A549 treated with CORT108297 at 1 μM for 4 hours (cell line): ENCODE measurements at places on chromosomes 1 and 21. TPM values are rescaled to one million over a fixed set of nuclear protein-coding genes. Genes with fewer than 3 reads are reported as not detected.

ZNF593 gene
- 48.0 to 76.8 TPM (median 69.5 TPM) in 5 replicates for total RNA-seq

SLC45A1 gene
- 3.2 to 6.1 TPM (median 5.1 TPM) in 5 replicates for total RNA-seq

PDZK1IP1 gene
- 5.6 to 9.7 TPM (median 7.6 TPM) in 5 replicates for total RNA-seq

TRMT1L gene
- total RNA-seq = 11.9 to 13.7 TPM (median 13.5 TPM) in 5 replicates
